ENCODE measurements at places on chromosomes 4 and X.

DNA sequence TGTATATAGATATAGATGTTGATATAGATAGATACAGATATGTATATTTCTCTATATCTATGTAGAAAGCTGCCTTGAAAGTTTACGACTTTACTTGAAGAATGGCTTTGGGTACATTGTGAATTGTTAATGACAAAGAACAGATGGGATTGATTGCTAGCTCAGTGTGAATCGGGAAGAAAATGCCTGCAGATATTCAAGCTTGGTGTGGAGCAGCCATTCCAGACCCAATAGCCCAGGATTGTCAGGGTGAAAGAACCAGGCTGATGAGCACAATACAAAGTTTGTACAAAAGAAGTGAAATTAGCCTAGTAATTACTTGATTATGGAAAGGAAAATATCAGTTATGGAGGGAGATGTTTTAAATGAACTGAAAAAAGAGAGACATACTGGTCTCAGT is 946.2 kb downstream of the STPG2 start:
- no peak for DNase-seq

DNA sequence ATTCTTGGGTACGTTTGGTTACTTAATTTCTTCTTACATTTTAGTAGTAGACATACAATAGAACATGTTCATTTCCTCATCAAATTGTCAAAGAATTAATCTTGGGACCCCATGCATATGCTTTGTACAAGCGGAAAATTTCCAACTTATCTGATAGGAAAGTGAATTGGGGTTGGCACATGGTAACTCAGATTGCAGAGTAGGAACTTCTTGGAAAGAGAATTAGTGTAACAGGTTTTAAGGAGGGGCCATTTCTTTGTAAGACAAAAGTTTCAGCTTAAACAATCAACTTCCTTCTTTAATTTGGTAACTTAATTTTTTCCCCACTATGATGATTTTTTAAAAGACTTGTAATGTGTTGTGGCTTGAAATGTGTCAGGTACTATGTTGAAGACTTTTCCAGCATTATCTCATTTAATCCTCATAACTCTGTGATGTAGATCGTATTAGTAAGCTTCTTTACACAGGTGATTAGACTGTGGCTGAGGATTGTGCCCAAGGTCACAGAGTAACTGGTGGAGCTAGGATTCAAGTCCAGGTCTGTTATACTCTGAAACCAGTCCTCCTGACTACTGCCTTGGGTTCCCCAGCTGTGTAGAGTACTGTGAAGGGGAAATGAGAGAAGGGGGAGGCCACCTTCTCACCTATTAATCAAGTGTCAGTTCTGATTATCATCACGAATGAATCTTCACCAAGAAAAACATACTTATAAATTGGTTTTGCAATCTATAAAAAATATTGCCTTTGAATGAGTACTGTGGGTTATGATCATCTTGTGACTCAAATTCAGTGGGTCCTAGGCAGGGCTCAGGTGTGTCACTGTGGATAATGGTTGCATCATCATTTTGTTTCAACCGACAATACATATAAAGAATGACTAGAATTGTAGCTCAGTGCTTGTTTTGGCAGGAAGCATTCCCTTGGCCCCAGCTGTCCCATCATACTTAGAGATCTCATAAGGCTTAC is 4.3 kb downstream of the GK start:
- peak; percentile 60 for DNase-seq

GRCh38 chr4:136737066-136737465 is 795.2 kb downstream of the PCDH18 start:
- no peak for DNase-seq

DNA sequence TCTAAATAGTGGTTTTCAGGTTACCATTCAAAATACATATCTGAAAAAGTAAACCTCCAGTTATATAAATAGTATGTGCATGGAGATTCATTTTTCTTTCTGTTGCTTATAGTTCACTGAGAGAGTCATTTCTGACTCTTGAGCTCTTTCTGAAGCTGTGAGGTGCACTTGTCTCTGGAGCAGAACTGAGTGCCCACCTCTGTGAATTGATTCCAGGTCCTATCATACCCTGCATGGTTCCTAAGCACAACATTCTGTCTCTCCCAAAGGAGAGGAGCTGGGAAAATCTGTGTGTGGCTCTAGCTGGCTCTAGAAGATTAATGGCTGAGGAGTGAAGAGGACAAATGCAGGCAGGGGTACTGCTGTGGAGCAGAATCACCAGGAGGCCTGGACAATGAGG is 161.6 kb upstream of the HCCS start:
- no peak for DNase-seq

GRCh38 chr4:113435893-113436292 is 325.6 kb downstream of the CAMK2D start:
- no peak for DNase-seq

- no peak for DNase-seq
Observed at GRCh38 chrX:129782706-129783105, 3.0 kb downstream of the SASH3 start.

- DNase-seq: peak; percentile 25
Observed at GRCh38 chrX:68238568-68238967, 194.7 kb downstream of the OPHN1 start.

Data from hematopoietic multipotent progenitor cell treated with erythropoietin and hydrocortisone succinate and interleukin-3 and kit ligand, for 8 days (in vitro differentiated cells).